DMS53 (cell line): ENCODE measurements at places on chromosomes 2 and 18.

GRCh38 chr18:31245820-31246219 lies 72.1 kb upstream of the DSG1 start:
- no peak for DNase-seq

GRCh38 chr2:121955426-121955825 lies 200.0 kb downstream of the TSN start:
- DNase-seq: peak; percentile 50

GRCh38 chr2:127320067-127320466 lies 26.1 kb upstream of the ERCC3 start:
- no peak for DNase-seq

GRCh38 chr18:11167778-11168177 lies 18.4 kb upstream of the PIEZO2 start:
- no peak for DNase-seq

DNA sequence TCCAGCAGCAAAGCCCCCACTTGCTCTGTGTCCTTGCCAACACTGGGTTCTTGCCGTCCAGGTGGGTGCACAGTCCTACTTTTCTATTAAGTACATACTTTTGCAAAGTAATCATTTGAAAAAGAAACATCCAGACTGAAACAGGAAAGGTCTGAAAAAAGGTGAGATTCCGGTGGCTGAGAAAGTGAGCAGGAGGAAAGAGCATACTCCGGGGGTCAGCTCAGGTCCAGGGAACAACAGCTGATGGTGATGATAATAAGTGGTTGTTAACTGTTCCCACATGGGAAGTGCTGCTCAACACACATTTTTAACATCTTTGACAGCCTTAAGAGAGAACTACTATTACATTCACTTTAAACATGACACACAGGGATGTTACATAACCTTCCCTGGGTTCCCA lies 86.1 kb upstream of the UXS1 start:
- no peak for DNase-seq

DNA sequence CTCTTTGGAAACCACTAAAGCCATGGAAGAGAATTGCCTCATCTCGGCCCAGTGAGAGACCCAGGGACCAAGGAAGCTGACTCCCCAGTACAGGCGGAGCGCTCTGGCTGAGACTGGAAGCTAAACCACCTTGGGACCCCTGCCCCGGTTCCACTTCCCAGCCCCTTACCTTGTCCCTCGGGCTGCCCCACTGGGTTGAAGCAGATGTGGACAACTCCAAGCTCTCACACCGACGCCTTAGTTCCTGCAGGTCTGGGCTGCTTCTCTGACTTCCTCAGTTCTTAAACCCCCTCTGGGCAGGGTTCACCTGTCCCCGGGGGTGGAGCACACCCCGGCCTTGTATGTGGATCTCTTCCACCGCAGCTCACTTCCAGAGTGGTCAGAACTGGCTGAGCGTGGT lies 266.2 kb downstream of the PHLPP1 start:
- DNase-seq: no peak

GRCh38 chr2:96916156-96916630 lies 46.3 kb upstream of the SEMA4C start:
- DNase-seq: peak; percentile 35

GRCh38 chr2:157838442-157839161 lies 37.5 kb downstream of the ACVR1 start:
- peak; percentile 94 for DNase-seq

DNA sequence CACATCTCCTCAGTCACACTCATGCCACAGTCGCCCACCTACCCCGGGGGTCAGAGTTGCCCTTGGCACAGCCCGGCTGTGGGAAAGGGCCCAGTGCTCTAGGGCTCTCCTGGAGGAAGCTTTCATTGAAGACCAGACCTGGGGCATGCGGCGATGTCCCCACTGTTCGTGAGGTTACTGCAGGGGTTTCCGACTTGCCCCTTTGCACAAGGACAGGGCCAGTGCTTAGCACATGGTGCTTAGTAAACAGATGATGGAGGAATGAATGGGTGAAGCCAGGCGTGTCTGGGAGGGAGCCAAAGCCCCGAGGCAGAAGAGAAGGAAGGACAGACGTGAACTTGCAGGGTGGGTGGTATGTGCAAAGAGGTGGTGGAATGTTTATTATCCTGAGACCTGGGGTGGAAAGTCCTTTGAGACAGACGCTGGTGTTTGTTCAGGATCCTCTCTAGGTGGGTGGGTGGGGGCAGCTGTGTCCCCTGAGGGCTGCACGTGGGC lies 205.9 kb upstream of the ARL4C start:
- no peak for DNase-seq

DNA sequence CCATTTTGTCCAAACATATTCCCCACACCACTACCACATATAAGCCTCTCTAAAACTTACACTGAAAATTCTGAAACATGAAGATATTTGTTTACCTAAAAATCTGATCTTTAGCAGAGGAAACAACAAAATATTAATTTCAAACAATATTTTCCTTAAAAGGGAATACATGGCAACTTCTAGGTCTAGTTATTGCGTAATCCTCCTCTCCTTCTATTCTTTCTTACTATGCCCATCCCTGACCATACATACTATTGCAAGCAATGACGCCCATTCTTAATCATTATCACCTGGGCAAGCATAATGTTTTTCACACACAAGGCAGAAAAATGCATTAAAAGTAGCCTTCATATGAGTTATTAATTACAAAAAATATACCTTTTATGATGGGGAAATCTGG lies 372.6 kb downstream of the ZEB2 start:
- no peak for DNase-seq

- DNase-seq: peak; percentile 75
These were observed 146.0 kb downstream of the SETBP1 start for GRCh38 chr18:44826418-44827259.

GRCh38 chr18:21303895-21304294 lies 61.9 kb downstream of the GREB1L start:
- no peak for DNase-seq

DNA sequence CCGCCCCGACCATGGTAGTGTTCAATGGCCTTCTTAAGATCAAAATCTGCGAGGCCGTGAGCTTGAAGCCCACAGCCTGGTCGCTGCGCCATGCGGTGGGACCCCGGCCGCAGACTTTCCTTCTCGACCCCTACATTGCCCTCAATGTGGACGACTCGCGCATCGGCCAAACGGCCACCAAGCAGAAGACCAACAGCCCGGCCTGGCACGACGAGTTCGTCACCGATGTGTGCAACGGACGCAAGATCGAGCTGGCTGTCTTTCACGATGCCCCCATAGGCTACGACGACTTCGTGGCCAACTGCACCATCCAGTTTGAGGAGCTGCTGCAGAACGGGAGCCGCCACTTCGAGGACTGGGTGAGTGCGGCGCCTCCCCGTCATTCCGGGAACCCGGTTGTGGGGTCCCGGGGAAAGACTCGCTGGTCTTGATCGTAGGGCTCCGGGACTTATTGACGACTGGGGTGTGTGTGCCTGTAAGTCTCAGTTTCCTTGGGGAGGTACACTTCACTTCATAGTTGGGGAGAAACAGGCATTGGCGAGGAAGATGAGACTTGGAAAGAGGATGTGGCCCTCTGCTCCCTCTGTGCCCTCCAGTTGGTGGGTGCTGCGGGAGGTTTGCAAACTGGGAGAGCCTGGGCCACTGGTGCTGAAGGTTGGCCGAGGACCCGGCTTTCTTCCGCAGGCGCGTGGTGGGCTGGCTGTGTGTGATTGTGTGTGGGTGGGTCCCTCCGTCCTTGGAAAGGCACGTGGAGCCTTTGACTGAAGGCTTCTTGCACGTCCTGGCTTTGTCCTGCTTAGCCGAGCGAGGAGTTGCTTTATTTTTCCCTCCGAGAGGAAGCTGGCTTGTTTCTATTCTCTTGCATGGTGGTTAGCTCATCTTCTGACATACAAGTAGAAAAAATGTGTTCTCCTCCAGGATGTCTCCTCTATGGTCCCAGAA lies 886 bp downstream of the PRKCE start:
- DNase-seq: peak; percentile 50

DNA sequence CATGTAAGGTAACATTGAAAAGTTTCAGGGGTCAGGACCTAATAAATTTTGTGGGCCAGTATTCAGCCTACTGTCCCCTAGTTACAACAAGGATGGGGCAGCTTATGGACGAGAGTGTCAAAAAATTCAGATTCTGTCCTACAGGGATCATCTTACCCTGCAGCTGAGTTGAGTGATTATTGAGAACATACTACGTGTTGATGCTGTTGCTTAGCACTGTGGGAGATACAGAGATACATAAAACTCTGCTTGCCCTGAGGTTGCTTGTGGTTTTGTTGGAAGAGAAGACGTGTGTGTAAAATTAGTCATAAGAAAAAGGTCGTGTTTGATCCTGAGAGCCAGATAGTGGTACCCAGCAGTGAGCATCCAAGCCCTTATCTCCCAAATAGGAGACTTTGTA lies 253.2 kb downstream of the NEDD4L start:
- no peak for DNase-seq

DNA sequence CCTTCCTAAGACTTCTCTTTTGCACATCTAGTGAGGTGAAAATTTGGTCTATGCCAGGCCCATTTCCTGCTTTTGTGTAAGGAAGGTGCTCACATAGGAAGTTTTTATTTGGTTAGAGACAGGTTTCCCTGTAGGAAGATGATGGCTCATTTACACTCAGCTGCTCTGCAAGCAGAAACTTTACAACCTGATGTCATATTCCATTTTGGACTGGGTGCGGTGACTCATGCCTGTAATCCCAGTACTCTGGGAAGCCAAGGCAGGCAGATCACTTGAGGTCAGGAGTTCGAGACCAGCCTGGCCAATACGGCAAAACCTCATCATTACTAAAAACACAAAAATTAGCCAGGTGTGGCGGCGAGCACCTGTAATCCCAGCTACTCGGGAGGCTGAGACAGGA lies 35.8 kb downstream of the CASP10 start:
- peak; percentile 58 for DNase-seq

- no peak for DNase-seq
These were observed 732.6 kb upstream of the CDH7 start for GRCh38 chr18:65018184-65018583.

- no peak for DNase-seq
These were observed 139.9 kb downstream of the VWC2L start for GRCh38 chr2:214550786-214551185.

- no peak for DNase-seq
These were observed 40.2 kb downstream of the PID1 start for GRCh38 chr2:229230911-229231310.

- no peak for DNase-seq
These were observed 596.6 kb downstream of the PLCL1 start for GRCh38 chr2:198400999-198401398.

DNA sequence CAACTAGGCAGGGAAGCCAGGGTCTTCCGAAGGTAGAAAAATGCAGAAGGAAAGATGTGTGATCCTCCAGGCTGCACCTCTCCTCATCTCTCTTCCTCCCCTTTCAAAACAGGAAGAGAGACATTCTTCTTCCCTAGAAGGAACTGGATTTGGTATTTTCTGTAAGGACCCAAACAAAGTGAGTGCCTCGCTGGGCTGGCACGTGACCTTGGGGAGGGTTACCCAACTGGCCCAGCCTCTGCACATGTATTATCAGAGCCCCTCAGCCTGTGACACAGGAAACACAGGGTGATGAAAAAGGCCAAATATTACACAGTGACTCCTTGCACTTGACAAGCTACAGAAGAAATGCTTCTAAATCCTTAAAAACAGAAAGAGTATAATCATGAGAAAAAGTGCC lies 2.3 kb downstream of the HJURP start:
- DNase-seq: no peak

DNA sequence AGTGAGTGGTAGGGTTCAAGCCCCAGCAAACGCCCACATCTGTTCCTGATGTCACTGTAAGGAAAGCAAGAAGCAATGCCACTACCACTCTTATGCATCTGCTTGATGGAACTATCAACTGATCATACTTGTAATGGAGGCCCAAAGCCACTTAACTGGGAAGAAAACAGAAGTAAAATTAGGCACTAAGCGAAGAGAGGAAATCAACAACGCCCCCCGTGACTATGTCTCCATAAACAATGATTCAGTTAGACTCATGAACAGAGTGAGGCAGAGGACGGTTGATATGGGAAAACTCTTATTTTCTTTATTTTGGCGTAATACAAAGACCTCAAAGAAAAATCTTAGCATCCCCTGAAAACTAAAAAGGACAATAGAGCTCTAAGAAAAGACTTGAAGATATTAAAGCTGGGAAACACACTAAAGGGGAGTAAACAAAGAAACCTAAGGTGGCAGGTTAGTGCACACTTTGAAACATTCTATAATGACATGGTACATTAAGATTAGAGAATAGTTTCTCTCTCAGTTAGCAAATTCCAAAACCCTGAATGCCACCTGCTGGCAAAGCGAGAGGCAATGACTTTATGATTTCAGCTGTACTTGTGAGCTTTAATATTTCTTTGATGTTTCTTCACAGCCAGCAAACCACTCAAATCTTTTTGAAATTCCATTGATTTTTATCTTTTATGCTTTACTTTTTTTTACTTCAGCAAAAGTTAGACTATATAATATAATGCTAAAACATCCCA lies 86.5 kb downstream of the LRP2 start:
- DNase-seq: peak; percentile 66

- no peak for DNase-seq
These were observed 45.5 kb downstream of the ZFP36L2 start for GRCh38 chr2:43180897-43181296.

DNA sequence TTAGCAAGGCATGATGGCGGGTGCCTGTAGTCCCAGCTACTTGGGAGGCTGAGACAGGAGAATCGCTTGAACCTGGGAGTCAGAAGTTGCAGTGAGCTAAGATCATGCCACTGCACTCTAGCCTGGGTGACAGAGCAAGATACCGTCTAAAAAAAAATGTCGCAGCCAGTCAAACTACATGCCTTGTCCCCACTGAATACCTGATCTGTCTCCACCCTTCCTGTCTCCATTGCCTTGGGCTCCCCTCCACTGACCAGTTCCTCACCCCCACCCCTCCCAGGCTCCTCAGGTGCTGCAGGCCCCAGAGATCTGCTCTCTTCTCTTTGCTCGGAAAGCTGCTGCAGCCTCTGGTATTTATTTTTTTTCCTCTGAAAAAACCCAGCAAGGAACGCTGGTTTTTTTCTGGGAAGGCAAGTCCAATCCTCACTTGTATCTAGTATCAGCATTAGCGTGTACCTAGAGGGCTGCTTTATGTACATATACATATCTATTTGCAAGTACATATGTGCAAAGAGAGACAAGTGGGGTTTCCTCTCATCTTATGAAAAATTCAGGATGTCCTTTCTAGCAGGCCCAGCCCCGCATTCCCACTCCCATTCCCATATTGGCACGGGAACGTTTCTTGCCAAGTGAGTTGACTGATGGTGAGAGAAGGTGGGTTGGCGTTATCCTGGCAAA lies 4.4 kb downstream of the PSD4 start:
- no peak for DNase-seq

- DNase-seq: no peak
These were observed 145.3 kb upstream of the DAPL1 start for GRCh38 chr2:158649846-158650245.

- no peak for DNase-seq
These were observed 32.2 kb upstream of the AMMECR1L start for GRCh38 chr2:127917916-127918315.

DNA sequence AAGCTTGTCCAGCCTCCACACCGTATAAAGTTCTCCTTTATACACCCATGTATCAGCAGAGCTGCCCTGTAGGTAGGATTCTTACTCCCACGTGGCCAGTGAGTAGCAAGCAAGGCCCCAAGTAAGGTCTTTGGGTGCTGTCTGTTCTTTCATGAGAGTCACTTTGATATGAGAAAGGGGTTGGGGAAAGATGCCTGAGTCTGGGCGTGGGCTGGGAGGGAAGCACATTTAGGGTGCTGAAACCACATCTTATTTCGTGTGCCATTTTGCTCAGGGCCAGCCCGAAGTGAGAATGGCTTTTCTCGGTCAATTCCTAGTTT lies 436 bp upstream of the ITPRIPL1 start:
- DNase-seq: no peak
